Stimulated activated CD4-positive, alpha-beta T cell treated with anti-CD3 and anti-CD28 coated beads, Interleukin-4, amount 100 ng/mL, for 1 hour (primary cell): ENCODE measurements at places on chromosomes 1 and 21.

GRCh38 chr1:156461781-156462647, 38.6 kb downstream of the MEF2D start:
- no peak for DNase-seq

DNA sequence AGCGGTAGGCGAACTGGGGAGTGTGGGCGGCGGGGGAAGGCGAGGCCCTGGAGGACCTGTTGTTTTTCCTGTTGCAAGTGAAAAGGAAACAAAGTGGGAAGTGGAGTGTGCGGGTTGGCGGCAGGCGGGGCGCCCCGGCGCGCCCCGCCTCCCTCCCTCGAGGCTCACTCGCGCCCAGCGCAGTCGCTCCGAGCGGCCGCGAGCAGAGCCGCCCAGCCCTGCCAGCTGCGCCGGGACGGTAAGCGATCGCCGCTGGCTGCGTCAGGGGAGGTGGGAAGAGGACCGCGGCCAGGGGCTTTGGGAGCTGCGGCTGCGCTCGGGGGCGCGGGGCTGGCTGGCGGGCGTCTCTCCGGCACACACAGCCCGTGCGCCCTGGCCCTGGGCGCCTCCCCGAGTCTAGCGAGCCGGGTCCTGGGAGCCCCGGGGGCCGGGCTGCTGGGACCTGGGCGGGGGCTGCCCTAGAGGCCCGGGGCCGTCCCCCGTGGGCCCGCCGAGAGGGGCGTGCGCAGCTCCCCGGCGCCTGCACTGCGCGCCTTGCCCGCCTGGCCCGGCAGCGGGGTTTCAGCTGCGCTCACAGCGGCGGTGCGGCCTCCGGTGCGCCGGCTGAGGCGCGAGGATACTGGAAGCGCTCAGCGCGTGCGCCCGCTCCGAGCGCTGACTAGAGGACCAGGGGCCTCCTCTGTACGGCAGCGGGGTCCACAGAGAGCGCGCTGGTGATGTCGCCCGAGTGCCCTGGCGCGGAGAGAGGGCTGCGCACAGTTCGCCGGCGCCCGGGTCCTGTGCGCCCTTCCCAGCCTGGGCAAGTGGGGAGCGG, at the start of gene PIK3CD:
PIK3CD (plus strand) TSS at position 167 of the 814 bp plus-strand sequence. CDS start 58,725 bp downstream, outside the sequence.
- peak; percentile 57 for DNase-seq

GRCh38 chr1:248828845-248829244, 3.1 kb upstream of the SH3BP5L start:
- no peak for DNase-seq

DNA sequence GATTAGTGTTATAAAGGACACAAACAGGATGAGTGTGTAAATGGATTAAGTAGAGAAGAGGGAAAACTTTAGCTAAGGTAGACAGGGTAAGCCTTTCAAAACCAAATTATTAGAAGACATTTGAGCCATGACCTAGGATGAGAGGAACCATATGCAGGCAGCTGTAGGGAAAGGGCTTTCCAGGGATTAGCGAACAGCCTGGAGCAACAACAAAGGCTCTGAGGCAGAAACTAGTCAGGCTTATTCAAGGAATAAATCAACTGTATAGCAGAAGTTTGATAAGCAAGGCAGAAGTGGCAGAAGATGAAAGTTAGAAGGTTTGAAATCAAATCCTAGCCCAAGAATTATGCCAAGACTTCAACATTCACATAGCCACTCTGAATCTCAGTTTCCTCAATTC, 21.3 kb downstream of the AIDA start:
- DNase-seq, result no peak

DNA sequence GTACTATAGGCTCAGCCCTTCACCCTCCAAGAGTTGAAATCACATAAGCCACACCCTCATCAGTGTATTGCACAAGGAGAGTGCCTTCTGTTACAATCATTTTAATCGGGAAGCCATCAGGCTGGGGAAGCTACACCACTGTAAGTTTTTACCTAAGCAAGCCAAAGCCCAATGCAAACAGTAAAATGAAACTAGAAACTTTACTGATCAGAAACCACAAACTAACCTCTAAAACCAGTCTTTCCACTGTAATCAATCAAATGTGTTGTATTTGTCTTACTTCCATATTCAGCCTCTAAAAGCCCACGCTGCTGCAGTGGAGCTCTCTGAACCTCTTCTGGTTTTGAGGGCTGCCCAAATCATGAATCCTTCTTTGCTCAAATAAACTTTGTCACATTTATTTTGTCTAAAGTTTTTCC, 26.2 kb downstream of the CAPN8 start:
- DNase-seq, result no peak

DNA sequence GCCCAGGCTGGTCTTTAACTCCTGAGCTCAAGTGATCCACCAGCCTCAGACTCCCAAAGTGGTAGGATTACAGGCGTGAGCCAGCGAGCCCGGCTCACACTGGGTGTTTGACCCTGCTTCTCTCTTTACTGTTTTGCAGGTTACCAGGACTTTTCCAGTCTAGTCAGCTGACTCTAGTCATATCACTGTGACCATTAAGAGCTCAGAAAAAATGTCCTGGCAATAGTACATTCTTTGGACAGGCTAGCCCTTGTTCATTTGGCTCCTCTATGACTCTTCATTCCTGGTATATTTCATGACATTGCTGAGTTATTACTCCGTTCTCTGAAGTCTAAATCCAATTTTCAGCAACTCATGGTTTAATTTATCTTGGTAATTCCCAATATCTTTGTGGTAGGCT, 8.0 kb upstream of the CA6 start:
- no peak for DNase-seq

DNA sequence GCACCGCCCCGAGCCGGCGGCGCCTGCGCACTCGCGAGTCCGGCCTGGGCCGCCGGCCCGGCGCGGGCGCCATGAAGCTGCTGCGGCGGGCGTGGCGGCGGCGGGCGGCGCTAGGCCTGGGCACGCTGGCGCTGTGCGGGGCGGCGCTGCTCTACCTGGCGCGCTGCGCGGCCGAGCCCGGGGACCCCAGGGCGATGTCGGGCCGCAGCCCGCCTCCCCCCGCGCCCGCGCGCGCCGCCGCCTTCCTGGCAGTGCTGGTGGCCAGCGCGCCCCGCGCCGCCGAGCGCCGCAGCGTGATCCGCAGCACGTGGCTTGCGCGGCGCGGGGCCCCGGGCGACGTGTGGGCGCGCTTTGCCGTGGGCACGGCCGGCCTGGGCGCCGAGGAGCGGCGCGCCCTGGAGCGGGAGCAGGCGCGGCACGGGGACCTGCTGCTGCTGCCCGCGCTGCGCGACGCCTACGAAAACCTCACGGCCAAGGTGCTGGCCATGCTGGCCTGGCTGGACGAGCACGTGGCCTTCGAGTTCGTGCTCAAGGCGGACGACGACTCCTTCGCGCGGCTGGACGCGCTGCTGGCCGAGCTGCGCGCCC, at the start of gene B3GALT6:
B3GALT6 (plus strand) TSS at position 30 of the 588 bp plus-strand sequence; CDS start at position 72, 42 bp downstream.
- DNase-seq, result no peak

DNA sequence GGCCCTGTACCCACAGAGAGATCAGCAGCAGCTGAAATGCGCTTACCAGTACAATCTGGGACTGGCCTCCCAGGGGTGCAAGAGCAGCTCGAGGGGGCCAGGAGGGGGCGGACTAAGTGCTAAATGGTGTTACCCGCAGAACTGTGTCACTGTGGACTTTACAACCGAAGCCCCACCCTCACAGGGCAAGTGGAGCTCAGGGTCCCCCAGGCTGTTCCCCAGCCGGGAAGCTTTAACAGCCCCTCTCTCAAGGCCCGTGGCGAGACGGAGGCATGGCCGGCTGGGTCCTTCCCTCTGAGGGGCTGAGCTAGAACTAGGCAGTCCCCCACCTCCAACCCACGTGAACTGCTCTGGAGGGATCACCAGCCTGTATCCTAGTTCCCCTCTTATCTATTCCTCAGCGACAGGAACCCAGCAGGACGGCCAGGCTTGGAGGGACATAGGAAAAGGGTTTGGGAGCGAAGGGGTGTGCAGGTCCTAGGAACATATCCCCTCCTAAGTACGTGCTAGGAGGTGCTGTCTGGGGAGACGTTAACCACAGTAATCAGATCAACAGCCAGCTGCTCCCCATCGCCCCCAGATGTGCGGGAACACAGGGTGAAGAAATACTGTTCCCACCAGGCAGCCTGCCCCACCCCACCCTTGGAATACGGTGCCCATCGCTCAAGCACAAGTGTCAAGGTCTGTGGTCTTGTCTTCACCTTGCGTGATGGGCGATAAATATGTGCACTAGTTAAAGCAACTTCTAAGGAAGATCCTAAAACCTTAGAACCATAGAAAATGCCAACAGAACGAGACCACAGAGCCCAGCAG, 24.4 kb downstream of the ZBTB17 start:
- DNase-seq, result peak; percentile 48

DNA sequence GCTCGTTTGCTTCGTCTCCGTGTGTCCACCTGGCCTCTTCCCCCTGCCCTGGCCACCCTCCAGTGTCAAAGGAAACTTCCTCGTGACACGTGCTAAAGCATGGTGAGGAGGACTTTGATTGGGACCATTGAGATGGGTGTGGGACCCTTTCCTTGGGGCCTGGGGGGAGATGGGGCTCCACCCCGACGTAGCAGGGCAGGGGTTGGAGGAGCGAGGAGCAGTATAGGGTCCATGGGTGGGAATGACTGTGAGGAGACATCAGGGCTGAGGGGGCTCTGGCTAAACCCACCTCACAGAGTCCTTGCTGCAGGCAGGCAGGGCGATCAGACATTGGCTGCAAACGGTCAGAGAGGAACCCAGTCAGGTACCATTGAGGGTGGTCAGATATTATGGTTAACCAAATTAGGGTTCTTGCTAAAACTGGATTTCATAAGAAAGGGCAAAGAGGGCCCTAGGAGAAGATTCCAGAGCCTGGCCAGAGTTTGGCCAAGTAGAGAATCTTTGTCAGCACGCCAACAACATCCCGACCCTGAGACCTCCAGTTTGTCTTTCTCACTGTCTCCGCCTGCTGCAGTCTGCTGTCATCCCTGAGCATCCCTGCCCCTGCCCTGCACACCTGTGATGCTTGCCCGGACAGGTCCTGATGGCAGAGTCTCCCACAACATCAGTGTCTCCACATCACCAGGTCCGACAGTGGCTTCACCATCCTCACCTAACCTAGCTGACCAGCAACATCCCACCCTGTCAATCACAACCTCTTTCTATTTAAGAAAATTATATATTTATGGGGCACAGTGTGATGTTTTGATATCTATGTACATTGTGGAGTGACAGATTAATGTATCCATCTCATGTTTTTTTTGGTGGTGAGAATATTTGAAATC, 8.0 kb downstream of the RNF187 start:
- DNase-seq, result no peak
